ENCODE measurements at places on chromosomes 6 and 20.

DNA sequence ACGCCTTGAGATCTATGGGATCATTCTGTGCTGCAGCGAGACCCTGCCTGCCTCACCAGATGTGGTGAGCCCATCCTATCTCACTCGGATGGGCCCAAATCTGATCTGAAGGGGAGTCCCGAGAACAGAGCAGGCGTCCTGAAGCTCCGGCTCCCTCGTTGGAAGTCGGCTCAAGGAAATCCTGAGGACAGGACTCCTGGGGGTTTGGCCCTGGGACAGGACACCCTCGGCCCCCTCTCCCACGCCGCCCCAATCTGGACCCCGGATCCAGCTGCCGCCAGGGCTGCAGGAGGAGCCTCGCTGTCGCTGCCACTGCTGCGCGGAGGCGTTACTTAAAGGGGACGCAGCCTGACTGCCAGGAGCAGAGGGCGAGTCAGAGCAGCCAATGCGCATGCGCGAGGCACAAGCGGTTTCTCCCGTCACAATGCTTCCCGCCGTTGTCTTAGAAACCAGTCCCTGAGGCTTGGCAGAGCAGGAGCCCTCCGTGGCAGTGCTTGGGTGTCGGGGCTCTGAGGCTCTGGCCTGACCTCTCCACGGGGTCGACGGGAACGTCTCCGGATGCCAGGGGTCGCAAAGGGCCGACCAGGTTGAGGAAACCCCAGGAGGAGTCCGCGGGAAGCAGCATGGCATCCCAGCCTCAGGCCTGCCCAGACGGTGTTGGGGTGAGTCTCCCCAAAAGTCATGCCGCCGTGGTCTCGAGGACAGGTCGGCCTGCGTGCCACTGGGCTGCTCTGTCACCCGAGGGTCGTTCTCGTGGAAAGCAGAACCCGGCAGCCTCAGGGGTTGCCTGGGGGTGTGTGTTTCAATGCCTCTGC, 1567.8 kb upstream of the DEFB115 start:
- DNase-seq, result no peak

DNA sequence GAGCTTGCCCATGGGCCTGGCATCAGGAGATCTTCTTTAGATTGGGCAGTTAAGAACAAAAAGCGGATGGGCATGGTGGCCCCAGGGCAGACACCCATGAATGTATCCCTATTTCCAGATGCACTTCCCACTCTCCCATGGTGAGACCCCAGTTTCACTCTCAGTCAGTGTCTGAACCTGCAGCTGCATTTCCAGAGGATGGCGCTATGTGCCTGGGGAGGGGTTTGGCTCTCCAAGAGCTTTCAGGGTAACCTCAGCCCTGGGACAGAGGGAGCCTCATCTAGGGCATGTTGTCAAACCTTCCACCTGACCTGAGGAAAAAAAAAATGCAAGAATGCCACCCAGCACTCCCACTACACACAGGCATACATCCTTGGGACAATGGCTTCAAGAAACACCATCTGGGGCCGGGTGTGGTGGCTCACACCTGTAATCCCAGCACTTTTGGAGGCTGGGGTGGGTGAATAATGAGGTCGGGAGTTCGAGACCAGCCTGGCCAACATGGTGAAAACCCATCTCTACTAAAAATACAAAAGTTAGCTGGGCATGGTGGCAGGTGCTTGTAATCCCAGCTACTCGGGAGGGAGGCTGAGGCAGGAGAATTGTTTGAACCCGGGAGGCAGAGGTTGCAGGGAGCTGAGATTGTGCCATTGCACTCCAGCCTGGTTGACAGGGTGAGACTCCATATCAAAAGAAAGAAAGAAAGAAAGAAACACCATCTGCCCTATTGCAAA, 1.9 kb downstream of the CST9L start:
- no peak for DNase-seq

GRCh38 chr6:39389484-39389767, 66.9 kb upstream of the KCNK16 start:
- no peak for DNase-seq

- DNase-seq, result no peak
Measured at GRCh38 chr6:148349466-148349865, 6.8 kb downstream of the SASH1 start.

DNA sequence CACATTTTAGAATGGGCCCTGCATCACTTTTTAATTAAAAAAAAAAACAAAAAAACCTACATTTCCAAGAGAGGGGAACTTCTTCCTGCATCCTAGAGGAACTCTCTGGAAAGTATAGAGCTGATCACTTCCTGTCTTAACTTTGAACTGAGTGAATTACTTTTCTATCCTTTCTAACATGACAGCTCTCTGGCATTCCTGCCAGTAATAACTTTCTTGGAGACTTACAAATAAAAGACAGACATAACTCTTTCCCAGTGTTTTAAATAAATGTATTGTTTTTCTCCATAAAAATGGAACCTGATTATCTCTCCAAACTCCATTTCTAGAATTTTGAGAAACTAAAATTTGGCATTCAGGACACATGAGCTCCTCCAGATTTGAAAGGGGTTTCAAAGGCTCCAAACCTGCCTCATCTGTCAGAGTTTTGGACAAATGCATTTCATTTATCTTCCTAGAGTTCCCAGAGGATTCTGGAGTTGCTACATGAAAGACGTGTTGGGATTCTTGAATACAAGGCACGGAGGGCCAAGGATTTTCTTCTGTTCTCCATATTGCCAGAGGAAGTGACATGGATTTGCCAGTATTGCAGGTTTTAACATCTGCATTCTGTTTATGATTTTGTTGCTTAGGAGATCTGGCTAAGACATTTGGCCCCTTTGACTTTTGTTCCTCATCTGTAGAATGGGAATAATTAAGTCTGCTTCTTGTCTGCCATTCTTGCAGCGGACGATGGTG, 2.0 kb upstream of the SMOC2 start:
- DNase-seq, result no peak

DNA sequence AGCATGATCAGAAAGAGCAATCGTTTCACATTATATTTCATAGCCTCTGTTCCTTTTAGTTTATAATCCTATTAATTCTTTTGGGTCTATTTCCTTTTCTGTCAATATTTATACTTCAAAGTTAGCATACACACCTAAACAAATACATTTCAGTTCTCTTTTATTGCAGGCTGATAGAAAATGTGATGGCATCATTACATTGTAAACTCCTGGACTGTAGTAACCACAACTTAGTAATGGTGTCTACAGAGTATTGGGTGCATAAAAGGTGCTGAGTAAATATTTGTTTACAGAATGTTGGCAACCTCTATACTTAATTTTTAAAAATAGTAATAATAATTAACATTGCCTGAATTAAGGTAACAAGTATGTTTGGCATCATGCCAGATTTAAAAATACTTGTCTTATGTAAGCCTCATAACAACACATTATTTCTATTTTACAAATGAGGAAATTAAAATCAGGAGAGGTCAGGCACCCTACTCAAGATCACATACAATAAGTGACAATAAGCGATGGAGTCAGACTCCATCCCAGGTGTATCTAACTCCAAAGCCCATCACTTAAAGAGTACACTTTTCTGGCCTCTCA, 195.0 kb downstream of the UBE3D start:
- DNase-seq, result no peak

- no peak for DNase-seq
Measured at GRCh38 chr20:19074356-19074755, 138.1 kb upstream of the SLC24A3 start.

DNA sequence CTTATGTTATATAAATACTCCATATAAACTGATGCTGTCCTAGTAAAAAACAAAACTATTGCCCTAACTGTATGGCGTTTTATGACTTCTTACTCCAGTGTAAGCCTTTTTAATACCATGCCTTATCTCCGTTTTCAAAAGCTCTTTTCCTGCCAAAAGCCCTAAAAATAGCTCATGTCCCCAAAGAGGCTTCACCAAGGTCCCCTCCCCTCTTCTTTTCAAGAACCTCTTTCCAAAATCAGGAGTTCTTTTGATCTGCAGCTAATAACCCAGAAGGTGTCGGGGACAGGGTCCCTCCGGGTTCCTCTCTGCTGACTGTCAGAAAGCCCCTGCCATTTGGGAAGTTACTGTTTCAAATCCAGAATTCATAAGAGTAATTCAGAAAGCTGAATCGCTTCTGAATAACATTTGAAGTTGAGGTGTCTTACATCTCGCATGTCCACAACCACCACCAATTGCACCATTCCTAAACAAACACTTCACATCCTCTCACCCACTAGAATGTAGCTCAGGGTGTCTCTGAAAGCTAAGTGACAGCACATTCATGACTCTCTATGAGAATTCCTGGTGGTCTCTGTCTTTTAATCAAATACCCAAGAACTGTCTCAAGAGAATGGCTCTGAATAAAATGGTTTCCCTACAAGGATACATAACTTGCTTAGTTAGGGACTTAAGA, 13.3 kb downstream of the TASP1 start:
- no peak for DNase-seq
